ENCODE measurements at places on chromosomes 13 and 19. TPM values are rescaled to one million over a fixed set of nuclear protein-coding genes. Genes with fewer than 3 reads are reported as not detected.
A peak's percentile ranks its signal among the peaks of the same experiment; 100 is the strongest.

GRCh38 chr13:28100150-28101121 lies at the start of gene FLT3:
TSS of gene FLT3 (minus strand) at chr13:28100576. CDS start at chr13:28100510, 66 bp downstream.
- peak; percentile 50 for DNase-seq

GRCh38 chr19:49787746-49788145 lies 20.9 kb downstream of the AP2A1 start:
- DNase-seq = no peak

GRCh38 chr13:30006246-30006645 lies 155.8 kb upstream of the UBL3 start:
- no peak for DNase-seq

Gene KEAP1
- total RNA-seq = 118 TPM

Gene MEIOSIN
- total RNA-seq = not detected
